Activated T-helper 1 cell treated with anti-CD3 and anti-CD28 coated beads, Interleukin-2, amount 50 U/mL, for 16 hours (primary cell): ENCODE measurements at places on chromosomes 2 and 18.

DNA sequence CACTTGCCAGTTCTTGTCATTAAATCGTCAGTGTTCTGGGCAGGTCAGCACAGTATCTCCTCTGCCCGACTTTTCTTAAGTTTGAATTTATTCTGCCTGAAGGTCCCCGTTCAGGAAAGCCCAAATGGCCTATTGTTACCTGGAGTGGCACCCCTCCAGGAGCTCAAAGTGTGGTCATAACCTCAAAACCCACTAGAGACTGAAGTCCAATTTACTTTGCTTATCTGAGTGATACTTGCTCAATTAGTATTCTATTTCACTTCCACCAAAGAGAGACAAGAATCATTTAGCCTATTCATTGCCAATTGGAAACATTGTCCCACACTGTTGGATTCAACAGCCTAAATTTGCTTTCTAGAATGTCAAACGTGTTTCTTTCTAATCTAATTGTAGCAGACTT lies 375.3 kb downstream of the LNPK start:
- DNase-seq: no peak

DNA sequence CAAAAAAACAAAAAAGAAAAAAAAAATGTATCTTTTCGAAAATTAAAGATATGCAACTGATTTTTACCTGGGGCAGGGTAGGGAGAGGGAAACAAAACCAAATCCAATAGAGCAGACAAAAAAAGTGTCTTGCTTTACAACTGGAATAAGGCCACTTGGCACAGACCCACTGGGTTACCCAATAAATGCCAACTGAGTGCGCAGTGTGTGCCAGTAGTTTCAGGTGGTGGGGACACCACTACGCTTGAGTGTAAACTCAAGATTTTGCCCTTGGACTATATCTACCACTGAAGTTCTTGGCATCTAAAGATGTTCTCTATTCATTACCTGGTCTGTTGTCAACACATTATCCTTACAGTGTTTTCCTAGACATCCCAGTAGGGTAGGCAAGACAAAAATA lies 16.3 kb downstream of the VPS4B start:
- DNase-seq: no peak

- no peak for DNase-seq
Measured at GRCh38 chr18:79829136-79829854, 31.6 kb downstream of the KCNG2 start.

DNA sequence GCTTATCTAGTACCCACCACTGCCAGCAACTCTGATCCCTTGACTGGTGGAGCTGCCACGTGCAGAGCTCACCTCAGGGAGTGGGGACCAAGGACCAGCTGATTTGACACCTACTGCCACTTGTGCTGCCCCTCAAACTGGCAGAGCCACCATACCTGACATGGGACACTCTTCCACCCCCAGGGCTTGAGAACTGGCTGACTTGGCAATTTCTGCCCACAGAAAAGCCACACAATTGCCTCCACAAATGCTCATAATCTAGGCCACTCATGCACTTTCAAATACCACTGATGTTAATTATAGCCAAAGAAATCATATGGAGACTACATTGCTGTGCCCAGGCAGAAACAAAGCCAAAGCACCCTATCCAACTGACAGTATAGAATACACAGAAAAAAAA lies 11.8 kb upstream of the KDM3A start:
- no peak for DNase-seq

GRCh38 chr2:172179045-172179701 lies 76.5 kb upstream of the DLX2 start:
- DNase-seq: no peak
